Stimulated activated CD8-positive, alpha-beta memory T cell treated with anti-CD3 and anti-CD28 coated beads, Interleukin-4, amount 100 ng/mL, for 1 hour (primary cell): ENCODE measurements at places on chromosomes 11 and 22.

DNA sequence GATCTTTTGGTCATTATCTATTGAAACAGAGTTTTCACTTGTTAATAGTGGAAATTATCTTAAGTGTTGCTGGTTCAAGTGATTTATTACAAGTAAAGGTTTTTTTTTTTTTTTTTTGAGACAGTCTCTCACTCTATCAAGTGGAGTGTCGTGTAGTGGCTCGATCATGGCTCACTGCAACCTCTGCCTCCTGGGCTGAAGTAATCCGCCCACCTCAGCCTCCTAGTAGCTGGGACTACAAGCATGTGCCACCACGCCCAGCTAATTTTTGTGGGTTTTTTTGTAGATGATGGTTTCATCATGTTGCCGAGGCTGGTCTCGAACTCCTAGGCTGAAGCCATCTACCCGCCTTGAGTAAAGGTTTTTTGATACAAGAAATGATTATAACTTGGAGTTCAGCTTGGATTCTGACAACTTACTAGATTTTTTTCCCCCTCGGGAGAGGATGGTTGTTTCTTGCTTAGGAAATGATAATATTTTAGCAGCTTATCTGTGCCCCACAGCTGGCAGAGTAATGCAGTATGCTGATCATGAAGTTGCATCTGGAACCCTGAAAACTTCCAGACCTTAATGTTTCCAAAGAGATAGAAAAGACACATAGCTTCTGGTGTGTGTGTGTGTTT lies 68.9 kb downstream of the MTMR3 start:
- DNase-seq = no peak

- no peak for DNase-seq
Observed at GRCh38 chr11:17923217-17923616, 89.6 kb downstream of the SERGEF start.

DNA sequence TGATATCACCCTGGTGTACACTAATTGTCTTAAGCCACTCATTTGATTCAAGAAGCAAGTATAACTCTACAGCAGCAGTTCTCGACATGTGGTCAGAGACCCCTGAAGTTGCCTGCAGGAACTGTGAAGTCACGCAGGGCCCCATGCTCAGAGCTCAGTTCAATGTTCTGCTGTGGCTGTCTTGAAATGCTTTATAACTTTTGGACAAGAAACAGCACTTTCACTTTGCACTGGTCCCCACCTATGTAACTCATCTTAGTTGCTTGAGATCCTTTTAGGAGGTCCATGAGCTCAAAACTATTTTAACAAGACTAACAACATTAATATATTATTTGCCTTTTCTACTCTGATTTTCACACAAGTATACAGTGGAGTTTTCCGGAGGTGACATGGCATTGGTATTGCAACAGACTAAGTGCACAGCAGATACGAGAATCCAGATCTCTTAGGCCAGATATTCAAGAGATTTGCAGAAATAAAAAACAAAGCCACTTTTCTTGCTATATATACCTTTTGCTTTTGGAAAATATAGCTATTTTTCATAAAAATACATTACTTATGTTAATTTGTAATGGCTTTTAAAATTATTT lies 64.8 kb downstream of the PRR5L start:
- no peak for DNase-seq

DNA sequence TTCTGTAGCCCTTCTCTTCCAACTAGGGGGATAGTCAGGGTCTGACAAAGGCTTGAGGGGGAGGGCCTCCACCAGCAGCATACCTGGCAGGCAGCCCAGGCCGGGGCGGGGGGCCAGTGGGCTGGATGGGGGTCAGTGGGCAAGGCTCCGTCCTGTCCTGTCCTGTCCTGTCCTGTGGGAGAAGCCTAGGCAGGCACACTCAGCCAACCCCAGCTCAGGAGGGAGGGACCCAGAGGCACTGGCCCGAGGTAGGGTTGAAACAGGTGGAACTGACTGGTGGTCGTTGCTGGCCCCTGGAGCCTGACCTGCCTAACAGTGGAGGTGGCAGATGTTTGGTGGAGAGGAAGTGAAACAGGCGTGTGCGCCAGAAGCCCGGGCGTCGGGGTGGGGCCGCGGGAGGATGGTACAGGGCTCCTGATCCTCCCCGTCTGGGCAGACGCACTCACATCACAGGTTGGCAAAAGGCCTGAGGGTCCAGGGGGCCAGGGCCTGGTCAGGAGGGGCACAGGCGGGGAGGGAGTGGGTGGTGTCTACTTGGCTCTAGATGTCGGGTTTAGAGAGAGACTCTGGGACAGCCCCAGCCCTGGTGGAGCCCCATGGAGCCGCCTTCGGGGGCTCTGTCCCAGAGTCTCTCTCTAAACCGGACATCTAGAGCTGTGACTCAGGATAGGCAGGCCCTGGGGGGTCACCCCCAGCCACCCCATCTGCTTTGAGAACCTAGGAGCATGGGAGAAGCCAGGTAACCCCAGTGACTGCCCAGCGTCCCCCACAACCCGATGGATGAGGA lies 32.5 kb upstream of the GRAMD4 start:
- DNase-seq = no peak

DNA sequence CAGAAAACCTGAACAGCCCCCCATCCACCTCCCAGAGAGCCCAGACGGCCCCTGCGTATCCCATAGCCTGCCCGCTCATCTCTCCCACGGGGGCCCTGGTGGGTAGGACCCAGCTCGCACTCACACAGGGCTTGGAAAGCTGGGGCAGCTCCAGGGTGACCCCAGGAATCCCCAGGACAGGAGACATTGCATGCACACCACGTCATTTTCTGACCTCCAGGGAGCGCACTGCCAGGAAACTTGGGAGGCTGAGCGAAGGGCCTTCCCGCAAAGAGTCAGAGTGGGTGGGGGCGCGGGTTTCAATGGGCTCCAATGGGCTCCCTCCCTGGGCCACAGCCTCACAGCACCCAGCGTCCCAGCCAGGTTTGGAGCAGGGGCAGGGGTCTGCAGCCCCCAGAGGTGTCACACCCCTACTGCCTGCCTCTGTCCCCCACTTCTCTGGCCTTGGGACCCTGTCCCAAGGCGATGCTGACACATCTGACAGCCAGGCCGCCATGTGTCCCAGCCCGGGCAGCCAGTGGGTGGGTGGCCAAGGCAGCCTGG lies 8.2 kb upstream of the SYT8 start:
- DNase-seq = no peak

DNA sequence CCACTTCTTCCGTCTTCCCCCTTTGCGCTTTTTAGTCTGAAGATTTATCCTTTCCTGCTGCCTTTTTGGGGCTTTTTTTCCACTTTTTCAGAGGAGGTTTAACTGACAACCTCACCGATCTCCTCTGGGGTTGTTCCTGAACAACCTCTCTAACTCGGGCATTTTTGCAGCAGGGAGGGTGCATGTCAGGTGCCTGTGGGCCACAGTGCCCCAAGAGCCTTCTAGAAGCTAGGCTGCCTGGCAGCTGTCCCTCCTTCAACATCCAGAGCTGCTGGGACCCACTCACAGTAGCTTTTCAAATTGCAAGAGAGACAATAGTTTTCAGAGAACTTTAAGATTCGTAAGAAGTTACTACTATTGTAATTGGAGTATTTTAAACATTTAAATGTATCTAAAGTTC lies 1112.4 kb upstream of the CNTN5 start:
- DNase-seq = no peak

- DNase-seq = no peak
Observed at GRCh38 chr11:60214386-60214785, 28.6 kb downstream of the MS4A4E start.

- no peak for DNase-seq
Observed at GRCh38 chr11:118742304-118742703, 48.7 kb downstream of the DDX6 start.

- DNase-seq = no peak
Observed at GRCh38 chr22:20664594-20664959, 109.3 kb upstream of the SERPIND1 start.

- DNase-seq = no peak
Observed at GRCh38 chr11:22640862-22641261, 15.2 kb upstream of the FANCF start.

GRCh38 chr22:28648792-28649191 lies 30.8 kb downstream of the TTC28 start:
- DNase-seq = no peak

DNA sequence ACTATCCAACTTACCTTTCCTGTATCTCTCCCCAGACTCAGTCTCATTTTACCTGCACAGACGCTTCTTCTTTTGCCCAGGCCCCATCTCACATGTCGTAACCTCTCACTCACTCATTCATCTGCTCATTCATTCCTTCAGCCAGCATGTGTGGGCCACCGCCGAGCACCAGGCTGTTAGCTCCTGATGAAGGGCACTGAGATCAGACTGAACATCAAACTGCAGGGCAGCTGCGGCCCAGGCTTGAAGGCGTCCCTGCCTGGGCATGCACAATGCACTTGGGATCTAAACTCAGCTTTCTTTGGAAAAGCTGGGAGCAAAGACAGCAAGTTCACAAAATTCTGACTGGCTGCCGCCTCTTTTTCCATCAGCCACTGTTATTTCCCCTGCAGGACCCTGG lies 1456.3 kb downstream of the BRD1 start:
- no peak for DNase-seq

DNA sequence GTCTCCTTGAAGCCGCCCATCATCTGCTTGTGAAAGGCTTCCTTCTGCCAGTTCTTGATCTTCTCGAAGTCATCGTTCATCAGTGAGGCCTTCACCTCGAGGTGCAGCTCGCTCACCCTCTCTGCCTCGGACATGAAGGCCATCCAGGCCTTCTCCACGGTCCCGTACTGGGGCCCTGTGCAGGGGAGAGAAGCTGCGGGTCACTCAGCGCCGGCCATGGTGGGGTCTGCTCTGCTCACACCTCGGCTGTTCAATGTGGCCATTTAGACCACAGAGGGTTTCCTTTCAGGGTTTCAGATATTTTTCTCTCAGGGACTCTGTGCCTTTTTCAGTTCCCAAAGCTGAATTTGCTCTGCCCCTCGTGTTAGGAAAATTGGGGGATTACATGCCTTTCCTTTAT lies 33.9 kb upstream of the ARFGAP3 start:
- DNase-seq = no peak

DNA sequence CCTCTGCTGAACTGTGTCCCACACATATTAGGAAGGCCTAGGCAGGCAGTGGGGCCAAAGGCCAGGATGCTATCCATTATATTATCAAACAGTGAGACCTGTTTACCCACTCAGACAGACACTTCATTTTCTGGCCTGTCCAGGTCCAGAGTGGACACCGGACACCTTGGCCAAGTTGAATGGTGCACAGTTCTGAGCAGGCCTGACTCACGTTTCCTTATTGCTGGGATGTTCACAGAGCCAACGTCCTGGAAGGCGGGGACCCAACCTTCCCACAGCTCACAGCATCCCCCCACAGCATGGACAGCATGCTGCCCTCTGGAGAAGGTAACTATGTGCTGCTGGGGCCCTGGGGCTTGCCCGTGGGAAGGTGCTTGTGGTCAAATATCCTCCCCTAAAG lies 86.6 kb downstream of the BTBD10 start:
- no peak for DNase-seq

DNA sequence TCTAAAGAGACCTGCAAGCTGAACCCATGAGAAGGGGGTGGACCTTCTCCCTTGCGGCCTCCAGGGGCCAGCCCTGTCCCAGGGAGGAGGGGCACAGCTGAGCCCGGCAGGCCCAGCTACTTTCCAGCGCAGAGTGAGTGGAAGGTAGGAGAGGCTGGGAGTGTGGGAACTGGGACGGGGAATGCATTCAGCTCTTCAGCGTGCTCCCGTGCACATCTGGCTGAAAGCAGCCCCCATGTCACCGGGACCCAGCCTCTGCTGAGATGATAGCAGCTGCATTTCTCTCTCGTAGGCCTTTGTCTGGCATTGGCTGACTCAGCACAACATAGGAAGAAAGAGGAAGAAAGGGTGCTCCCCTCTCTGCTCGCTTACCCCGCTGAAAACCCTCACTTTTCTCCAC lies 951.5 kb downstream of the TBC1D22A start:
- DNase-seq = no peak

DNA sequence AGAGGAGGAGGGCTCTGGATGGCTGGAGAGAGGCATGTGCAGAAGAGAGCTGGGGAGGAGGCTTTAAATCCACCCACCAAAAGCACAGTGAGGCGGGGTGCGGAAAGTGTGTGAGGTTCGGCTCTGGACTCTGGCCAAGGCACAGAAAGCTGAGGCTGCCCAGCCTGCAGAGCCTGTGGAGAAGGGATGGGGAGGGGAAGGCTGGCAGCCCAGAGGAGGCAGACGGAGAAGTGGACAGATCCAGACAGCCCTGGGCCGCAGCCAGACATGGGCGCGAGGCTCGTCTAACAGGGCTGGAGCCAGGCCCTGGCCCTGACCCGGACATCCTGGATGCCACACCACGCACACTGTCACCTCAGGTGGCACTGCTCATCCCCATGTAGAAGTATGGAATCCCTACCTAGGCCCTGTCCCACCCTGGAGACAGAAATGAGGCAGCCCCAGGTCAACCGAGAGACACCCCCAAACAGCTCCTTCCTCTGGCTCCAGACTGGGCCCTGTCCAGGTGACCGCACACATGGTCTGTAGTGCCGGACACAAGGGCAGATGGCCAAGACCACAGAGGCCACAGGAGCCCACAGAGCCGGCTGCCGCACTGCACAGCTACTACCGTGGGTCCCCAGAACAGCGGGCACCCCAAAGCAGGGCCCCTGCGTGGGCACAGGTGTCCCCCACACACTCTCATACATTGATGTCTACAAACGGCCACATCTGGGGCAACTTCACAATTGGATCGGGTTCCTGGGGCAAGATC lies 16.6 kb upstream of the MOB2 start:
- DNase-seq = no peak

GRCh38 chr11:22539821-22540256 lies 85.8 kb downstream of the FANCF start:
- no peak for DNase-seq

DNA sequence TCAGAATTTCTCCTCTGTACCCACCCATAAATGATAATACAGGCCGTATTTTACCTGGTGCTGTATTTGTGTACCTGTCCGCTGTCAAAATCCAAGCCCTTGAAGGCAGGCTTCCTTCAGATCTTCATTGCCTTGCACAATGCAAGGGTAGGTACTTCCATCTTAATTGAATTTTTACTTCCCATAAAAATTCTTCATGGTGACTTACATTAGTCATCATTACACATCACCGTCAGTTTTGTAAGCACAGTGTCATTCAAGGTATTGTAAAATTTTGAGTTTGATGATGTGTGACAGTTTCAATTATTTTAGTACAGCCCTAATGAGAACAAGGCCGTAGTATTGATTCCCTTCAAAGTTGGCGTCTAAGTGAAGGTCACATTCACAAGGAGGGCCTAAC lies 770 bp upstream of the TSG101 start:
- DNase-seq = no peak

DNA sequence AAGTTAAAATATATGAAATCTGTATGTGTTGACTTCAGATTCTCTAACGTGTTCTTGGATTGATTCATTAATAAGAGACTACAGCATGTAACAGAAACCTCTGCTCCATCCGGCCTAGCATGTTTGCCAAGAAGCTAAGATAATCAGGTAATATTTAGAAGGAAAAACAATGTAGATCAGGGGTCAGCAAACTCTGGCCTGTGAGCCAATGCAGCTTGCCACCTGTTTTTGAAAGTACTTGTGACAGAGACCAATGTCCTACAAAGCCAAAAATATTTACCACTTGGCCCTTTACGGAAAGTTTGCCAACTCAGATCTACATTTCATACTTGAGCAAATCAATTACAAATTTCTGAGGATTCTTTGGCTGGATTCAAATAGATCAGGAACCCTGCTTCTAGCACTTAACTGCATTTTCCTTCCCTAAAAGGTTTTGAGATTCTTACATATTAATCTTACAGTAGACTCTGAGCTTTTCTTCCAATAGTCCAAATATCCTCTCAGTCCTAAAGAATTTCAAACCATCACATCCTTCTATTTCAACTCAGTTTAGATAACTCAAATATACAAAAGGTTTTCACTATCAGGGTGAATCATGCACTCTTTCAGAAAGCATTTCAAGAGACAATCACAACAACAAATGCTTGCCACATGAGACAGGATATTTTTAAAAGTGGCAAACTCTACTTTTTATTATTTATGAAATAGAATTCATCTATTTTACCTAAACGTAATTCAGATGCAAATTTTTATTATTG lies 29.5 kb downstream of the APOL5 start:
- no peak for DNase-seq
